ENCODE measurements at places on chromosomes 4 and X.

GRCh38 chrX:370244-370962, 16.3 kb downstream of the PPP2R3B start:
- DNase-seq: no peak

DNA sequence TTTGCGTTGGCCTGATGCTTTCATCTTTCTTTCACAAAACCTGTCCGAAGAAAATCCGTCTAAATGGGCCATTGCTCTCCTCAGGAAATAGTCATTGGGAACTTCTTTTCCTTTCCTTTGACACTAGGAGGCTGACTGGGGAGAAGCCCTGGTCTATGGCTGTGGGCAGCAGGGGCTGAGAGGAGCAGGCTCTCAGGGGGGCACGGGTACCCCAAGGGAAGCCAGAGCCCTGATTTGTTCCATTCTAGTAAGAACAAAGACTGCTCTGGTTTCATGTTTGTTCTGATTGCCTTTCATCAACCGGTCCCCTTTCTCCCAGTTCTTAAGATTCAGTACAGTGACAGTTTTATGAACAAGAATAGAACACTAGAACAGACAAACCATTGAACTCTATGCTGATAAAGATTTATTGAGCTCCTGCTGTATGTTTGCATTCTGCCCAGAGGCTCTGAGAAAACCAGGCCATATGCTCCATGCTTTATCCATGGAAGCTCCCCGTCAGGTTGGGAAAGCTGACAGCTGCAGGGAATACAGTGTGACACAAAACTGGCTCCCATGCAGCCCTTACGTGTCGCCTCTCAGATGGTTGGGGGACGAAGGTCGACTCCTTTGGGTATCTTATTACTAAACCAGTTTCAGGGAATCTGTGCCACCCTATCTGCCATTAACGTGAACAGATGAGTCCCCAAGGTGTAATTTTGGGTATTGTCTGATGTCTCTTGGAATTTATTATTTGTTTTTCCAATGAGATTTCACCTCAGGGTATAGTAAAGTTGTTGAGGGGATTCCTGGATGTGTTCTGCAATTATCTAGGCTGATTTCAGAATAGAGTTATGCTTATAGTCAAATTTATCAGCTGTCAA, 72.4 kb upstream of the MSANTD1 start:
- no peak for DNase-seq

DNA sequence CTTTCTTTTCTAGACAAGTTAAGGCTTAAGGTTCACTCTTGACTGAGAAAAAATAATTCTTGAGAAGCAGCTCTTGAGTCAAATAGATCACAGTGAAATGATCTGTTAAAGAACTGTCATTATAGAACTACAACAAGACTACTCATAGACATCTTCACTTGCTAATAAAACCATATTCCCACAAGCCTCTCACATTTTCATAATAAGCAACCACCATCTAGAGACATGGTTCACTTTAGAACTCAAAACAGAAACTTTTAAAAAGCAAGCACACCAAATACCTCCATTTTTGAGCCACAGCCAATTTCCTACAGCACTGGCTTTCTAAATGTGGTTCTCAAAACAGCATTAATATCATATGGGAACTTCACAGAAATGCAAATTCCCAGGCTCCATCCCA, 309.5 kb downstream of the TMA16 start:
- DNase-seq: no peak

DNA sequence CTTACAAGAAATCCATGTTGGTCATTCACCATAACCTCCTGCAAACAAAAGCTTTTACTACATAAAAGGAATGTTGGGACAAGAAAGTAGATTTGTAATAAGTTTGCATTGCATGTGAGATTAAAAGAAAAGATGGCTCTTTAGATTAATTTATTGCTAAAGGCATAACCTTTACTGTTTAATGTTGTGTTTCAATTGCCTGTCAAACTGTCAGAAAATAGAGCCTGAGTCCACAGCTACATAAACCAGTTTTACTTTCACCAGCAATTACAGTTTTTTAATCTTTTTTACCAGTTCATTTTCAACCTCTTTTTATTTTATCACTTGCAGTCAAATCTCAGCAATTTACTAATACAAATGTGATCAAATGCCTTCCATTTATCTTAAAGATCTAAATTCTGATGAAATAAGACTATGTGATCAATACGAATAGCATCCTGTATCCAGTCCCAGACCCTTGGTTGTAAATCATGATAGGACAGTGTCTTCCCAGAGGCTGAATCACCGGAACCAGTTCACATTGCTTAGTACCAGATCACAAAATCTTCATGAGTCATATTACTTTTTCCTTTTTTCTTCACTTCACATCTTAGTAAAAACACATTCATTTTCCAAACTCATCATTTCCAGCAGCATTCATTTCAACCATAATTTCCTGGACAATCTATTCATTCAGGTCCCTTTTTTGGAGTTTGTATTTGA, 95.4 kb upstream of the FRG1 start:
- no peak for DNase-seq

DNA sequence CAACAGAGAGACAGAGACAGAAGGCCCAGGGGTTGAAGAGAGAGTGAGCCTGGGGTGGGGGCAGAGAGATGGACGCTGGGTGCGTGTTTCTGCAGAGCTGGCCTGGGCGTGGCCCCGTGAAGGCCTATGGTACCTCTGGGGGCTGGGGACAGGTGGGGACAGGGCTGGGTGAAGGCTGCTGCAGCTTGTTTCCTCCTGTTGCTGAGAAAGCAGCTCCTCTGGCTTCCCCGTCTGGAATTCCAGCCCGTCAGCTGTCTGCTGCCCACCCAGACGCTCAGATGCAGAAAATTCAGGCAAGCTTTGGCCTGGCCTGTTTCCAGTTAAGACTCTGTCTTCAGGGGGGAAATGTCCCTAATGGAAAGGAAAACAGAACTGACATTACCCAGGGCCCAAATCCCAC, 76.8 kb upstream of the PSAPL1 start:
- DNase-seq: no peak

GRCh38 chrX:41922431-41923151, 763 bp downstream of the CASK start:
- DNase-seq: no peak

DNA sequence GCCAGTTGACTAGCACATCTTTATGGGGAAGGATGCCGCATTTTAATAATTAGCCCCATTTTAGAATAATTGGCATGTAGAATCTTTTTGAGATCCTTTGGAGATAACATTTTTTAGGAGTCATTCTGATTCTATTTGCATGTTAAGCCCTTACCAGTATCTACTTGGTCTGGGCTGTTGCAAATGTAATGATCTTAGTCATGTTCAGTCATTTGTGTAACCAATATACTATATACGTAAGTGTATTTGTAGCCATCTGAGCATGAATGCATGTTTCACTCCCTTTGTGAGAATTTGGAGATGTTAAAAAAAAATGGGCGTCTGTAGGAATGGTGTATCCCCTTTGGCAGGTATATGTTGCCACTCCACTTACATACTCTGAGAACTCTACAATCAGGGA, 119.1 kb downstream of the TEX13A start:
- DNase-seq: no peak

DNA sequence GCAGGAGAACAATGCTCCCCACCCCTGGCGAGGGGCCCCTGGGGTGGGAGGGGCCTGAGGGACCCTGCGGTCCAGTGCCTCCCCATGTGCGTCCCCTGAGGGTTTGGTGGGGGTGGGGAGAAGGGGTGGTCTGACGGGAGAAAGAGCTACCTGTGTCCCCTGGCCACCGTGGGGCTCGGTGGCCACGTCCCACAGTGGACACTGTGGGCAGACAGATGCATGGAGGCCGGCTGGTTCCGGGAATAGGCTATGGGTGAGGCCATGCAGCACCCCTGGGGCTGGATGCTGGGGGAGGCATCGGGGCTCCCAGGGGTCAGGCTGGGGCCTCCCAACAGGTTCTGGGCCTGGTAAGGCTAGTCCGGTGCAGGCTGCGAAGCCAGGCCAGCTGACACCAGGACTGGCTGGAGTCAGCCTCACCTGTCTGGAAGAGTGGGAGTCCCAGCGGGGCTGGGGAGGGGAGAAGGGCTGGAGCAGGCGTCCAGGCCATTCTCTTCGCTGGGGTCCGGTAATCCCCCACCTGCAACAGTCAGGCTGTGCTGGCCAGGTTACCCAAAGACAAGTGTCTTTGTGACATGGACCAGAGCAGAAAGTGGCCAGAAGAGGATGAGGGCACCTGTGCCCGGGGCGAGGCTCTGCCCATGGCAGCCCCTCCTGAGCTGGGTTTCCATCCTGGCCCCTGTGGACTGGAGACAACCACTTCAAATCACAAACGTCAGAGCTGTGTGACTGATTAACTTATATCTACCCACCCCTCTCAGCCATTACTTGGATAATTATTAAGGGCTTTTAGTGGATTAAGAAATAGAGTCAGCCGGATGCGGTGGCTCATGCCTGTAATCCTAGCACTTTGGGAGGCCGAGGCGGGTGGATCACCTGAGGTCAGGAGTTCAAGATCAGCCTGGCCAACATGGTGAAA, 1.4 kb upstream of the FAM53A start:
- no peak for DNase-seq

DNA sequence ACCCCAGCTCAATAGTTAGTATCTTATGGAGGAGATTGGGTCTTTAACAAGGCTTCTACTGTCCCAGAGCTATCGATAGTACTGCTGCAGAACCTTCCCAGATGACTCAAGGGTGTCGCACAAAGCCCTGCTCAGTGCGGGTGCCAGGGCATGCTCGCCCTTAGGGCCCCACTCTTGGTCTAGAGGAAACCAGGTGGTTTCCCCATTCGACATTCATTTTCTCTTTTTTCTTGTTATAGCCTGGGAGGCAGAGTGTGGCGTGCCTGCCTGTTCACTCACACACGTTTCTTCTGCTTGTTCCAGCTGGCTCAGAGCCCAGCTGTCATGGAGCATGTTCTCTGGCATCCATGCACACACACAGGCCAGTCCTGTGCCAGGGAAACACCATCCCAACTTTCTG, 144.5 kb downstream of the SMIM20 start:
- no peak for DNase-seq

GRCh38 chrX:34909151-34909550, 33.4 kb upstream of the FAM47B start:
- no peak for DNase-seq

DNA sequence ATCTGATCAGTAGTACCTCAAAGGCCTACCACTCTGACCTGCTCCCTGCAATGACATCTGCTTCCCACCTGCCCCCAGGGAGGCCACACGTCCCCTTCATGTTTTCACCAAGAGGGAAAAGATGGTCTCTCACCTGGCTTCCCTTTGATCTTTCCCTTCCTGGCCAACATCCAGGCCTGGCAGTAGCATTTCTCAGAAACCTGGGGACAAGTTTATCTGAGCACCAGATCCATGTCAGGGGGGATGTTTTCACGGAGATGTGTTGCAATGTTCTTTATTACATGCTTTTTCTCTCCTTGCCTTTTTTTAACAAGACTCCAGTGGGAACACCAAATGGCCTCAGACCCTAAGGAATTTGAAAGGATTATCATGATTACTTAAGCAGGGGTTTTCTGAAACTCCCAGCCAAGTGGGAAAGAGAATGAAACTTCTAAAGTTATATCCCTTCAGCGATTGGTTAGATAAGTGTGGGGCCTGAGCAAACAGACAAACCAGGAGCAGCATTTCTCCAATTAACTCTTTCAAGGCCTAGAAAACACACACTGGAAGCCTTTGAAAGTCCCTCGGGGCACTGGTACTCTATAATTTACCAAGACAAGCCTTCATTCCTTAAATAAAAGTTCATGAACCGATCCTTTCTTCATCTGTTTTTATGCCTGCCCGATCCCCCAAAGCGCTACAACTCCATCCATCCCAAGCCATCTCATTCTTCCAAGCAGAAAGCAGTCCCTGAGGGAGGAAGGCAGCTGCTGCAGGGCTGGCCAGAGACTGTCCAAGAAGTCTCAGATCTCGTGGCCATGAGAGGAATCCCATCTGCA, 94.1 kb downstream of the BCOR start:
- no peak for DNase-seq

- DNase-seq: no peak
These were observed 45.3 kb upstream of the KCTD8 start for GRCh38 chr4:44493924-44494323.

DNA sequence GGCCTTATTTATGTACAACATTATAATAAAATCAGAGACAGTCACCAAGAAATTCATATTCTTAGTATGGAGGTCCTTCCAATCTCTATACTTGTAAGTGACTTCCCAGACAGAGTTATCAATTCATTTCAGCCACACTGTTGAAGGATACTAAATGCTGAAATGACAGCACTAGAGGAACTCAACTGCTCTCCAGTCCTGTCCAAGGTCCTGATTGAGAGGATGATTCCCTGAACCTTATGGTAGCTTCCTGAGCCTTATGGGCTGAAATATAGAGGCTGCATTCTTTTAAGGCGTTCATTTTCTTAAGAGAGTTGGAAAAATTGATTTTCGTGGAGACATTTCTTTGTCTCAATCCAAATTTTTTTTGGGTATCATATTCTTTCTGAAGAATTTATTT, 205.9 kb downstream of the TLL1 start:
- DNase-seq: no peak

GRCh38 chr4:153258750-153259149, 54.5 kb downstream of the TRIM2 start:
- DNase-seq: no peak

DNA sequence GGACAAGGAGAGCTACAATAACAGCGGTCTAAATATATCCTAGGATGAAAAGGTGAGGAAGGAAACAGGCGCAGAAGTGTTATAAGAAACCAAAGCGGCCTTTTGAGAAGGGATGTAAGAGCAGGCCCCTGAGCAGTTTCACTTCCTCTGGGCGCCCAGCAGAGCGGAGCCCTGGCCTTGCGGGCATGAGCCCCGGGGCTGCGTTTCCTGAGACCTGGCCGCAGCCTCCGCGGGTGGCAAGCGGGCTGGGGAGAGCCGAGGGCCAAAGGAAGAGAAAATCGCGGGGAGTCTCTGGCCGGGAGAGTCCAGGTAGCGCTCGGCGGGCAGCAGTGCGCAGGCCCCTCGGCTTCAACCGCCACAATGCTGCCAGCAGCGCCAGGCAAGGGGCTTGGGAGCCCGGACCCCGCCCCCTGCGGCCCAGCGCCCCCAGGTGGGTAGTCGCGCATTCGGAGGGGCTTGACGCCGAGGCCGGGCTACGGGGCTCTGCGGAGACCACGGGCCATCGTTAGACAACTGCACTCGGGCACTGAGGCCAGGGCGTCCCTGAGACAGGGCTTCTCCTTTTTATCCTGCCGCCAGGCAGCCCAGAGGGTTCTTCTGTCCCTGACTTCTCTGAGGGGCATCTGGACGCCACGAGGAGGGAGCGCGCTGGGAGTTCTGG, at the start of gene BANK1:
TSS of gene BANK1 (plus strand) at position 210 of the 661 bp plus-strand sequence. CDS start at position 361, 151 bp downstream.
- DNase-seq: no peak

DNA sequence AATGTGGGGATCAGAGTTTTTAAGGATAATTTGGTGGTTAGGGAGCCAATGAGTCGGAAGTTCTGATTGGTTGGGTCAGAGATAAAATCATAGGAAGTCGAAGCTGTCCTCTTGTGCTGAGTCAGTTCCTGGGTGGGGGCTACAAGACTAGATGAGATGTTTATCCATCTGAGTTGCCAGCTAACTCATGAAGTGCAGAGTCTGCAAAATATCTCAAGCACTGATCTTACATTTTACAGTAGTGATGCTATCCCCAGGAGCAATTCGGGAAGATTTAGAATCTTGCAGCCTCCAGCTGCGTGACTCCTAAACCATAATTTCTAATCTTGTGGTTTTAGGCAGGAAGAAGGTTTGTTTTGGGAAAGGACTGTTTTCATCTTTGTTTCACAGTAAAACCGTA, 565.8 kb upstream of the SPANXN1 start:
- DNase-seq: no peak

Measured in stimulated activated CD4-positive, alpha-beta T cell treated with anti-CD3 and anti-CD28 coated beads, Interleukin-1b, Interleukin-23, amount 100 ng/mL, for 1 hour (primary cell).